MM.1S (cell line): ENCODE measurements at places on chromosomes 2 and 18.

- no peak for DNase-seq
Measured at GRCh38 chr18:6561420-6561861, 146.7 kb upstream of the L3MBTL4 start.

DNA sequence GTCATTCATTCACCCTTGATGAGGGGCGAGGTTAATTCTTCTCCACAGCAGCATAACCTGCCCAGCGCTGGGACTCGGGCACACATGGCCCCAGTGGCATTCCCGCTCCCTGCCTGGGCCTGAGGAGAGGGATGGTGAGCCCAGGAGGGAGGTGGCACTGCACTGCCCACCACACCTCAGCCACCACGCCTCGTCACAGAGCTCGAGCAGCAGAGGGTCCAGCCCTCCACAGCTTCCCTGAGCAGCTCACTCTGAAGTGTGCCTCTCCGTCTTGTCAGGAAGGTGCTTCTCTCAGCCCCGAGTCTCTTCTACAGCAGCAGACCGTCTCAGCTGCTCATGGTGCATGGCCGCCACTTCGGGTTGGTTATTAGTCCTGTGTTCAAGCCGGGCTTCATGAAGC lies 34.9 kb downstream of the COA5 start:
- DNase-seq = no peak

GRCh38 chr18:48792611-48793380 lies 158.0 kb downstream of the SMAD7 start:
- no peak for DNase-seq

- no peak for DNase-seq
Measured at GRCh38 chr2:42923580-42924417, 131.4 kb upstream of the HAAO start.

DNA sequence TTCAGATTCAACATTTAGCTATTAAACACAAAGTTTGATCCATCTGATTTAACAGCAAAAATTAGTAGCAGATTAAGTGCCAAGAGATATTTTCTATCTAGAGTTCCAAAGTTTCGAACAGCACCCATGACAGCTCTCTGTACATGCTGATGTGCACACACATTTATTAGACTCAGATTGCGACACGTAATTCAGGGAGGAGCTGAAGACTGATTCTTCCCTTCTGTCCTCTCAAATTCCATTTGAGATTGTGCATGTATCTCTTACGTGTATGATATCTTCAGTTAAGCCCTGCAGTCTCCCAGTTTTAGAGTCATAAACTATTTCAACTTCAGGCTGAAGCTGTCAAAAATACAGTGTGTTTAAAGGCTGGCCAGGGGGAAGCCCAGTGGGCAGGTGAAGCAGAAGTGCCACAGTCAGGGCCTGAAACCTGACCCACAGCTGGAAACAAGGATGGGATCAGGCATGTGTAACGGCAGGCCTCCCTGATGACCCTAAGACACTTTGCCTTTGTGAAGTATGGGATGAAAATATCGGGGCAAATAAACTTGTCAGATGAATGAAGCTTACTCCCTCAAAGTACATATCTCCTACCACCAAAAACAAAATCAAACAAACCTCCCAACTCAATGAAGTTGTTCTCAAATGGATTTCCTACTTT lies 30.6 kb downstream of the CYB5A start:
- no peak for DNase-seq

DNA sequence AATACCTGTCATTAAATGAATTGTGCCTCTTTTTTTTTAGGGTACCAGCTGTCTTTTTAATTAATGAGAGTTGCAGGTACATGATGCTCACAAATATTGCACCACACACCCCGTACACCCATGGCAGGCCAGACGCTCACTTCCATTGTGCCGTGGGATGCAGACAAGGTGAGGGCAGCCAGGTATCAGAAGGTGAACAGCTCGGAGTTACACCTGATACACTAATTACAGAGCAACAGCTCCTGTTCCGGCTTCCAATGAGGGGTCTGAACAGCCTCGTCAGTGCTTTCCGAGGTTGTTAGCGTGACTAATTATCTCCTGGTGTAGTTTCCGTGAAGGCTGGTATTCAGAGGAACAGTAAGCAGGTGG lies 442.8 kb downstream of the ZNF516 start:
- DNase-seq = no peak

DNA sequence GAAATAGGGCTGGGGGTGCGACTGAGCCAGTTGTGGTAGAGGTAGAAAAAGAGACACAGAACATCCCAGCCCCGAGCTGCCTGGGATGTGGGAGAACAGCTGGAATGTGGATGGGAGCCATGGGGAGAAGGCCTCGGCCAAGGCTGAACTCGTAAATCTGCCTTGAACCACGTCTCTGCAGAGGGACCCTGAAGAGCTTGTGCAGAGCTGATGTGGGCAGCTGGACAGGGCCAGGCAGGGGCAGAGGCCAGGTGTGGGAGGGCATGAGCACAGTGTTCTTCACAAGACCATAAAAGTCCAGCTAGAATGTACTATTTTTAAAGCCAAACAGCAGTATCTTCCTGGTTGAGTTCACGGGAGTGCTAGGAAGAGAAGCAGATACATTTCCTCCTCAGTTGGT lies 5.7 kb downstream of the TCF23 start:
- no peak for DNase-seq
